Stimulated activated CD8-positive, alpha-beta memory T cell treated with anti-CD3 and anti-CD28 coated beads, Interleukin-4, amount 100 ng/mL, for 4 hours (primary cell): ENCODE measurements at places on chromosomes 1 and 21.

DNA sequence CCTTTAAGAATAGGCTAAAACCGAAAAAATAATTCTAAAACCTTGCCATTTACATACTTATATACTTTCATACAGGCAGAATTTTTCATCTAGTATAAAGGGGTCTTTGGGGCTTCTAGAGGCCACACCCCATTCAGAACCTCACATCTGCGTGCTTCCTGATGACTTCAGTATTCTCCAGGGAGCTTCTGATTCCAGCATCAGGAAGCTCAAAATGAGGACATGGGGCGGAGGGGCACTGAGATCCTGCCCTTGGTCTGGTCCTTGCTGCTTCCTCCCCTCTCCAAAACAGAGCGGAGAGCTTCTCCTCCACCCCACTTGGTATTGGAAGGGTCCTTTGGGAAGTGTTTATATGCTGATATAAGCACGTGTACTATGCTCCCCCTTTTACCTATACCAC lies 13.8 kb downstream of the PAX7 start:
- no peak for DNase-seq

DNA sequence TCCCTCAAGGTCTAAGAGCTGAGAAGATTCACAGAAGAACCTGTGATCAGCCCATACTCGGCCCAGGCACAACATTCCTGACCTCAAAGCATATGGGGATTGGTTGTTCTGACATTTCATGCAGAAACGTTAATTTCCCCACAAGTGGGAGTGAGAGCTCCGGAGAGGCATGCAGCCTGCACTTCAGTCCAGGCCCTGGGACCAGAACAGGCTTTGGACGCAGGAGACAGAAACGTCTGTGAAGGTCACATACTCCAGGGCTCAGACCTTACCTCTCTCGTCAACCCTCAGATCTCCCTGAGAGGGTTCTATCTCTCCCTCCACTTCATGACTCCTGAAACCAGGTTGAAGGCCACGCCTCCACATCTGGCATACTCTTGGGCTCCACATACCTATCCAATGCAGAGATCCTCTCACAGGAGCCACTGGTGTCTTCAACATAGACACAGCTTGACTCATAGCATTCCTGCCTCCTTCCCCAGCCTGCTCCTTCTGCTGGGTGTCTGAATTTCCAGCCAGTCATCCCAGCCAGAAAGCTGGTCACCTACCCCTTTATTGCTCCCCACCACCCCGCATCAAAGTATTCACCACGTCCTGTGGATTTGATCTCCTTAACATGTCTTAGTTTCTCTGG lies 149.2 kb downstream of the OMA1 start:
- no peak for DNase-seq

DNA sequence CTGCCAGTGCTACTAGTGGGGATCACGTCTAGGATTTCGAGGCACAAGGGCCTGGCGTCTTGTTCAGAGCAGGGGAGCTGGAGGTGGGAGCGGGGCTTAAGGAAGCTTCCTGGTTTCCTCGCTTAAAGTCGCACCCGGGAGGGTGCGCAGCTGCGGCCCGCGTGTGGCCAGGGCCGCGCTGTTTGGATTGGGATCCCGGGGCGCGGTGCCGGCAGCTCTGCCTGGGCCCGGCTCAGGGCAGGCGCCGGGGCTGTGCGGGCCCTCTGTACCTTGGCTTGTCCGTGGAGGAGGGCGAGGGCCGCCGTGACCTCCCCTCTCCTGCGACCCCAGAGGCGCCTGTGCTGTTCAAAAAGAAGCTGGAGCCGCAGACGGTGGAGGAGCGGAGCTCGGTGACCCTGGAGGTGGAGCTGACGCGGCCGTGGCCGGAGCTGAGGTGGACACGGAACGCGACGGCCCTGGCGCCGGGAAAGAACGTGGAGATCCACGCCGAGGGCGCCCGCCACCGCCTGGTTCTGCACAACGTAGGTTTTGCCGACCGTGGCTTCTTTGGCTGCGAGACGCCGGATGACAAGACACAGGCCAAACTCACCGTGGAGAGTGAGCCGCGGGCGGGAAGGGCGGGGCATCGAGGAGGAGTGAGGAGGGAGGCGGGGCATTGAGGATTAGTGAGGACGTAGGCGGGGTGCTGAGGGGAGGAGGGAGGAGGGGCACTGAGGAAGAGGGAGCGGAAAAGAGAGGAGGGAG lies 67.8 kb downstream of the OBSCN start:
- peak; percentile 84 for DNase-seq

DNA sequence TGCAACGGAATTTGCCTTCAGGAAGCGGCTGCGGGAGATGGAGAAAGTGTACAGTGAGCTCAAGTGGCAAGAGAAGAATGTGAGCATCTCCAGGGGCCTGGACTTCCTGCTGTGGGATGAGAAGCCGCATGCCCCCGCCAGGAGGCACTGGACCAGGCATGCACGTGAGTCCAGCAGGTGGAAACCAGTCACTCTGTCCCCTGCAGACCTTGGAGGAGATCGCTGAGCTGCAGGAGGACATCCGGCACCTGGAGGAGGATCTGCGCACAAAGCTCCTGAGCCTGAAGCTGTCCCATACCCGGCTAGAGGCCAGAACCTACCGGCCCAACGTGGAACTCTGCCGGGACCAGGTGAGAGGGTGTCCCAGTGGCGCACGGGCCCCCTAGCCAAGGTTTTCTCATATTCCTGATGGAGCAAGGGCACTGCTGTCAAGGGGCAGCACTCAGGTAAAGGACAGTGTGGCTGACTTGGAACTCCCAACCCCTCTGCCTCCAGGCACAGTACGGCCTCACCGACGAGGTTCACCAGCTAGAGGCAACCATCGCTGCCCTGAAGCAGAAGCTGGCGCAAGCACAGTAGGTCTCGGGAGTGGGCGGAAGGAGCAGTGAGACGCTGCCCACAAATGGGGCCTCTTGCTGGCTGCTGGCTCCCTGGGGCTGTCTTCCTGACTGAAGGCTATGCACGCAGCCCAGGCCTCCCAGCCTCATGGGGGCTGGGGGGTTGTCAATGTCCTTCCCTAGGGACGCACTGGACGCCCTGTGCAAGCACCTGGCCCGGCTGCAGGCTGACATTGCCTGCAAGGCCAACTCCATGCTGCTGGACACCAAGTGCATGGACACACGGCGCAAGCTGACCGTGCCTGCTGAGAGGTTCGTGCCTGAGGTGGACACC lies 1.2 kb upstream of the ADPRS start:
- no peak for DNase-seq

GRCh38 chr1:223756806-223757700 lies 44.7 kb downstream of the CAPN2 start:
- DNase-seq, result no peak

- no peak for DNase-seq
Observed at GRCh38 chr1:114145504-114146151, 8.0 kb downstream of the SYT6 start.

GRCh38 chr1:200445213-200445612 lies 35.4 kb upstream of the ZNF281 start:
- DNase-seq, result no peak

GRCh38 chr21:40160911-40161310 lies 293.7 kb downstream of the PCP4 start:
- DNase-seq, result no peak

DNA sequence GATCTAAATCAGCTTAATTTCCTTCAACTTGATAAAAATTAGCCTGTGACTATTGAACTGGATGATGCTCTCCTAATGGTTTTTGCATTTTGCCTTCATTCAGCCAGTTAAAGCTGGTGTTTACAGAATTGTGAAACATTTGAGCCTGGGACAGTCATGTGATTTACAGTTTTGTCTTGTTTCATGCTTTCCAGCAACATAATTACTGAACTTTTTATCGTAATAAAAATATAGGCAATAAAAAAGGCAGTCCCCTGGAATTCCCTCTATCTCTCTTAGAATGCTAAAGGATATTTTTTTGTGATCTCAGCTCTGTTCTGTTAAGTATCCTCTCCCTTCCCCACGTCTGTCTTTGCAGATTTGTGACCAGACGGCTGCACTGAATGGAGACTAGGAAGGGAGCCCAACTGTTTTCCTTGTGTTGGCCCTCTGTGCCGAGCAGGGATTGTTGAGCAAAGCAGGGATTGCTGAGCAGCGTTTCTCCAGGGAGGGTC lies 70.3 kb upstream of the RGL1 start:
- DNase-seq, result no peak

DNA sequence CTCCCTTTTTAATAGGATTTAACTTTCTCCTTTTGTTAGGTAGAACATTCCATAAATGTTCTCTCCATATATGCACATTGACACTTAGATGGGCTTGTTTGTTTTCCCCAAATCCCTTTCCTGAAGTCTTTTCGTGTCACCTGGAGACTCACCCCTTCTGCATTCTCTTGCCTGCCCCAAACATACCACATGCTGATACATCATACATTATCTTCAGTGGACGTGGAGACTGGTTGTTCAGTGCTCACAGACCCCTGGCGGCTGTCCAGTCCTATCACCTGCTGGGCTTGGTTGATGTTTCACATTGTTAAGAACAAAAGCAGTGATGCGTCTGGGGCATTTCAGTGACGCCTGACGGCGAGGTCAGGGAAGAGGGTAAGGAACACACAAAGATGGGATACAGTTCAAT lies 22.2 kb downstream of the FMOD start:
- no peak for DNase-seq

DNA sequence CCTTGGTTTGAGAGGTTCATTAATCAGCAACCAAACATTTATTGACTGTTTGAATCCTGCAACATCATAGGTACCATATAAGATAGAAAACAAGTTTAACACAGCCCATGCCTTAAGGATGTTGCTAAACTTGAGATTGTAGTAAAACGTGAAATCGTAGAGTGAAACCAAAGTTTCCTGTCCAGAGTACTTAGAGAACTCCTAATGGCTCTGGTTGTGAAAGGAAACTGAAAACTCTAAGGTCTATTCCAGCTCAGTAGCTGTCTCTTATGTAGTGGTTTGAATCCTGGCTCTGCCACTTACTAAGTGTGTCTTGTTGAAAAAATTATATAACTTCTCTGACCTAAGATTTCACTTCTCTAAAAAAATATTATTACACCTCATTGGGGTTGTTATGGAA lies 310.9 kb downstream of the NTNG1 start:
- DNase-seq, result no peak

GRCh38 chr1:50289495-50289894 lies 133.7 kb downstream of the DMRTA2 start:
- DNase-seq, result no peak

- no peak for DNase-seq
Observed at GRCh38 chr21:37028570-37028969, 22.1 kb downstream of the RIPPLY3 start.

- DNase-seq, result no peak
Observed at GRCh38 chr1:230797942-230798365, 50.8 kb downstream of the CAPN9 start.

DNA sequence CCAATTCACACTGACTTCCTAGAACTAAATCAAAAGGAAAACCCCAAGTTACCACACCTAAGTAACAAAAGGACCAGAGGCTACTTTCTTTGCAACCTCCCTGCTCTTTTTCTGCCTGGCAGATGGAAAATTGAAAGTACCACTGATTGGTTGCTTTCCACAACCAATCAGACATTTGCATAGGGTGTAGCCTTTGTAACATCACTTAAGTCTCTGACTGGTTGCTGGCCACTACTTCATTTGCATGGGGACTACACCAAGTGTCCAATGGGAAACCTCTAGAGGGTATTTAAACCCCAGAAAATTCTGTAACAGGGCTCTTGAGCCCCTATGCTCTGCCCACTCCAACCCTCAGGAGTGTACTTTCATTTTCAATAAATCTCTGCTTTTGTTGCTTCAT lies 365.0 kb downstream of the LTN1 start:
- DNase-seq, result no peak

DNA sequence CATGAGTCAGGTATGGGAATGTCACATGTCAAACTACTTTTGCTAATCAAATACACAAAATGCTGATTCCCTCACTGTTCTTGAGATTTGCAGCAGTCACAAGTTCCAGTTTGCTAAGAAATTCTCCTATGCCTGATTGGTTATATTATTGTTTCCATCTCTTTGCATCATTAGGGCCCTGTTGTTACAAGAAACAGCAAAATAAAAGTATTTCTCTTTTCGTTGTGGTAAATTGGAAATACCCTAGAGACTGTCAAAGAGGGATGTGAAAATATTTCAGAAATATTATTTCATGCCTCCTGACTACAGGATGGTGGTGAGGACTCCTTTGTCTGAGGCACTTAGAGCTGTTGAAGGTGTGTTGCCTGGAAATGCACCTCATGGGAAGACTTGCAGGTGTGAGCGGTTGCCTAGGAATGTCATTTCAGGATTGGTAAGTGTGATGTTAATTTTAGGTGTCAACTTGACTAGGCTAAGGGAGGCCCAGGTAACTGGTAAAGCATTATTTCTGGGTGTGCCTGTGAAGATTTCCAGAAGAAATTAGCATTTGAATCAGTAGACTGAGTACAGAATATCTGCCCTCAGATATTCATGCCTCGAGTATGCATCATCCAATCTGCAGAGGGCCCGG lies 117.4 kb downstream of the ROR1 start:
- DNase-seq, result no peak

GRCh38 chr1:16204634-16205333 lies 7.7 kb downstream of the ARHGEF19 start:
- peak; percentile 14 for DNase-seq

- DNase-seq, result no peak
Observed at GRCh38 chr21:37525810-37526209, 159.2 kb downstream of the DYRK1A start.

DNA sequence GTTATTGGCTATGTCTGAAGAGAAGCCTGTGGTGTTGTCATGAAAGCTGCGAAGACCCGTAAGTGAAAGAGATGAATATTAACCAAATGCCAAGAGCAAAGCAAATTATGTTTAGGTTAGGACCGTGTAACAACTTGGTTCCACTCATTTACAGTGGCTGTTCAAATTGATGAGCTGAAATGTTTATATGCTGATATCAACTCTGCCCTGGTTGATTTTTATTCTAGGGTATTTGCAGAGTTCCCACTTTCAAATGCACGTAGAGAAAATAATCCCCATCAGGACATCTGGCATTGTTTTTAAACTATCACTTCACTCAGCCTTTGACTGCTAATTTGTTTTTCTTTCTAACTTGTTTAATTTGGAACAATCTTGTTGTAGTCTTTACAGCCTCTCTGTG lies 581.6 kb upstream of the ADAMTS5 start:
- DNase-seq, result no peak

- no peak for DNase-seq
Observed at GRCh38 chr1:230421481-230421880, 4.7 kb downstream of the PGBD5 start.

DNA sequence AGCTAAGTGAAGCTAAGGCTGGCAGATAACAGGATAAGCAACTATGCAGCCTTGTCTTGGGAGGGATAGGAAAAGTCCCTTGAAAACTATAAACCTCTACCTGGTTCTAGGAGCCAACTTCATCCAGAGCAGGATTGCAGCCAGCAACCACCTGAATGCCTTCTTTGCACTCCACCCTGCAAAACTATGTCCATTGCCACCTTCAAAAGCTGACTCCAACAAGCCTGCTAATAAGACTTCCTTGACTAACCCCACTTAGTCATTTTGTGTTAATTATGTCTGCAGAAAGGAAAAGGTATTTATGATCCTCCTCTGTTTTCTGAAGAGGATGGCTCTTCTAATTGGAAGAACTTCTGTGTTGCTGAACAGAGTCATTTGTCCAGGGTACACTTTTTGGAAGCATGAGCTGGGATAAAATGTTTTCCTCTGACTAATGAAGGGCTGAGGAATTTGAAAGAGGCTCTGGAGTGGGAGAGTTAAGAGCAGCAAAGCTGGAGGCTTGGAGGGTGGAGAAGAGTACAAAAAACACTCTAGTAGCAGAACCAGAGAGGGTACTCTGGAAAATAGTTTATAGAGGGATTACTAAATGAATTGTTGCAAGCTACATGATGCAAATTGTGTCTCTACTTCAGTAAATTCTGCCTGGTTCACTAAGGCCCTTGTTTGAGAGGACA lies 9.6 kb upstream of the RIMKLA start:
- DNase-seq, result no peak

- no peak for DNase-seq
Observed at GRCh38 chr1:164731161-164731876, 172.3 kb downstream of the PBX1 start.

GRCh38 chr21:35614396-35614921 lies 445.9 kb downstream of the SETD4 start:
- no peak for DNase-seq
